Natural killer cell (primary cell): ENCODE measurements at places on chromosomes 4 and X.

DNA sequence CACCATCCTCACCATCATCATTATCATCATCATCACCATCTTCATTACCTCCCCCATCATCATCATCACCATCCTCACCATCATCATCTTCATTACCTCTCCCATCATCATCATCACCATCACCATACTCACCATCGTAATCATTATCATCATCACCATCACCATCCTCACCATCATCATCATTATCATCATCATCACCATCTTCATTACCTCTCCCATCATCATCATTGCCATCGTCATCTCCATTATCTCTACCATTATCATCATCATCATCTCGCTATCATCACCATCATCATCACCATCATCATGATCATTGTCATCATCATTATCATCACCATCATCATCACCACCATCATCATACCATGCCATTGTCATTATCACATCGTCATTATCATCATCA lies 362.9 kb downstream of the DHRSX start:
- no peak for DNase-seq

DNA sequence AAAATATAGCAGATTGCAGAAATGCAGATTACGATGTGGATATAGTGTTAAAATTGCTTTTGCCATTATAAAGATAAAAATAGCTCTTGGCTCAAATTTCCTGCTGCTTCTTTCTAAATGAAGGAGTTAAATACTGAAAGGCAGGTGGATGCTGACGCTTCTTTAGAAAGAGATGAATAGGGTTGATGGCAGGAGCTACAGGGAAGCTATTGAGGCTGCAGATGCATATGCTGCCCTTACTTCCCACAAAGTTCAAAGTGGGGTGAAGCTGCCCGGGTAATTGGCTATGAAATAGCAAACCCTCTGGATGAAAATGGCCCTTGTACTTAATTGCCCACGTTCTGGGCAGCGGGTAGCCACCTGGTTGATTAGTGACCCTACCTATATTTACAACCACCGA lies 379.5 kb downstream of the ZIC3 start:
- DNase-seq, result no peak

GRCh38 chrX:38183596-38183995 lies 37.1 kb downstream of the SRPX start:
- DNase-seq, result no peak

DNA sequence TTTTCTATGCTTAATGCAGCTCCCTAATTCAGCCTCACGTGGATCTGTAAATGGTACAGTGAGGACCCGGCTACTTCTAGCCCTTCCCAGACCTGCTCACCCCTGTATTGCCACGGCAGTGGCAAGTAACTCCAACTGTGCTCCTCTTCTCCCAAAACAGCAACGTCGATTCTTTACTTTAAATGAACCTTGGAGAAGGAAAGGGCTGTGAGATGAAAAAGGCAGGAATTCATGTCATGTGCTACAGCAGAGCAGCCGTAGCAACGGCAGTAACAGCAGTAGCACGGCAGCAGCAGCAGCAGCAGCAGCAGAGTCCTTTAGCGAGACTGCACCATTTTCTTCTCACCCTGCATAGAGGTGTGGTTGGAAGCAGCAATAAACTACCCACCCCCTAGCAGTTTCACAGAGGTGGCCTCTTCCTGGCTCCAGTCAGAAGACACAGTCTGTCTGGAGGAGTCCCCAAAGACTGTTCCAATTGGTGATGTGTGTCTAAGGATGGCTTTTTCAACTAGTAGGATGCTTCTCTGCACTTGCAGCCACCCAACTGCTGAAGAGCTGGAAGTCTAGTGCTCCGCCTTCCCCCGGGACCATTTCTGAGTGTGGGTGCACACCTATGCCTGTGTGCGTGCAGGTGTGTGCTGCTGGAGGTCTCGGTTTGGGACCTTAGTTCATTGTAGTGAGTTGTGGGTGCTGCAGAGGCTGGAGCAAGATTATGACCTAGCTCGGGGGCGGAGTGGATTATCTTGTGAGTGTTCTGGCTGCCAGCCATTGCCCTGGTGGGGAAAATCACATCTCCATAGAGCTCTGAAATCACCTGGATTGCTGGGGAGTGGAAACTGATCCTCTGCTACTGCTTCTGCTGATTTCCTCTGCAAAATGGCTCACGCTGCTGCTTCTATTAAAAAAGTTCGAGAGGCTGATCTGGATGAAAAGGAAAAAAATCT lies 67.2 kb downstream of the ANK2 start:
- DNase-seq, result no peak

DNA sequence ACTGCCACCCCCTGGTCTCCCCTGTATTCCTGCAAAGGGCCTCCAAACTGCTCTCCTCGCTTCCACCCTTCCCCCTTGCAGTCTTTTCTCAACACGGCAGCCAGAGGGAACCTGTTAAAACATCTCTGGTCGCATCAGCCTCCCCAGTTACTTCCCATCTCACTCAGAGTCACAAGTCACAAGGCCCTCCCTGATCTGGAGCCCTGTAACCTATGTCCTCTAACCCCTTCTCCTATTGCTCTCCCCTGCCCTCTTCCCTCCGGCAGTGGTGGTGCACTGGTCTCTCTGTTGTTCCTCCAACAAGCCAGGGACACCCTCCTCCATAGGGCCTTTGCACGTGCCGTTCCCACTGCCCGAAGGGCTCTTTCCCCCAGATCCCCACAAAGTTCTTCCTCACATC lies 73.2 kb downstream of the SH3KBP1 start:
- no peak for DNase-seq

DNA sequence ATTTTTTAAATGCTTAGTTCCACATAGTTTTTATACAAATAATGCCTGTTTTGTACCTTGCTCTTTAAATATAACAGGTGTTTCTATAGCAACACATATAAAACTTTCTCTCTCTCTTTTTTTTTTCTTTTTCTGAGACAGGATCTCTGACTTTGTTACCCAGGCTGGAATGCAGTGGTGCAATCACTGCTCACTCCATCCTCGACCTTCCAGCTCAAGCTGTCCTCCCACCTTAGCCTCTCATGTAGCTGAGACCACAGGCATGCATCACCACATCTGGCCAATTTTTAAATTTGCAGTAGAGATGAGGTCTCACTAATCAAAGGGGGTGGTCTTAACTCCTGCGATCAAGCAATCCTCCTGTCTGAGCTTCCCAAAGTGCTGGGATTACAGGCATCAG lies 18.3 kb upstream of the SULT1E1 start:
- no peak for DNase-seq

DNA sequence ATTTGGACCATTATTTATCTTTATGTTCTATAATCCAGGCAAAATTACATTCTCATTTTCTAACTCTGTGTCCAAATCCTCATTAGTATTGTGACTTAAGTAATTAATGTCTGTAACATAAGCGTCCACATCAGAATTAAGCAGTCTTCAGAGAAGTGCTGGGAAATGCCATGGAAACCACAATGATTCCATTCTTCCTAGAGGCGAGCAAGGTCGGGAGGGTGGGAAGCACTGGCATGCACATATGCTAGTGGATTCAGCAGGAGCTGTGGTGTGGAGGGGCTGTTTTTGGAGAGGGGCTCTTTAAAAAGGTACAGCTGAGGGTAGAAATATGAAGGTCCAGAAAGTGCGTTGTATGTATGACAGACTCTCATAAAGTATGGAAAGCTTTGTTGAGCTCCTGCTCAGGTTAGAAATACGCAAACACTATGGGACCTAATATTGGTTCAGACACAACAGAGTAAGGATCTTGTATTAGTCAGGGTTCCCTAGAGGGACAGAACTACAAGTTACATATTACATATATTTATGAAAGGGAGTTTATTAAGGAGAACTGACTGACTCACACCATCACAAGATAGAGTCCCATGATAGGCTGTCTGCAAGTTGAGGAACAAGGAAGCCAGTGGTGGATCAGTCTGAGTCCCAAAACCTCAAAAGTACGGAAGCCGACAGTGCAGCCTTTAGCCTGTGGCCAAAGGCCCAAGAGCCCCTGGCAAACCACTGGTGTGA lies 61.5 kb downstream of the GLRA2 start:
- DNase-seq, result no peak

DNA sequence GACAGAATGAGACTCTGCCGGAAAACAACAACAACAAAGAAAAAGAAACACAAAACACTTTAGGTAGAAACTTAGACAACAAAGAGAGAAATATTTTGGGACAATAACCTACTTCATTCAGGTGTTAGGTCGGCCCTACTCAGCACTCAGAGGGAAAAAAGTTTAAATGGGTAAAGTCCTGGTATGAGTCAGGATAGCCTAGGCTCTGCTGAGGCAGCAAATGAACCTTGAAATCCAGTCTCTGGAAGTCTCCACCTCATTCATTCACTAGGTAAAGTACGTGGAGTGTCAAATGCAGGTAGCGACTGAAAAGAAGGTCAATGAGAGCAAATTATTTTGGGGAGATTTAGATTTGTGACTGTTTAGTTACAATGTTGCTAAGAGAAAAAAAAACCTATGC lies 127.4 kb downstream of the FHDC1 start:
- DNase-seq, result no peak

DNA sequence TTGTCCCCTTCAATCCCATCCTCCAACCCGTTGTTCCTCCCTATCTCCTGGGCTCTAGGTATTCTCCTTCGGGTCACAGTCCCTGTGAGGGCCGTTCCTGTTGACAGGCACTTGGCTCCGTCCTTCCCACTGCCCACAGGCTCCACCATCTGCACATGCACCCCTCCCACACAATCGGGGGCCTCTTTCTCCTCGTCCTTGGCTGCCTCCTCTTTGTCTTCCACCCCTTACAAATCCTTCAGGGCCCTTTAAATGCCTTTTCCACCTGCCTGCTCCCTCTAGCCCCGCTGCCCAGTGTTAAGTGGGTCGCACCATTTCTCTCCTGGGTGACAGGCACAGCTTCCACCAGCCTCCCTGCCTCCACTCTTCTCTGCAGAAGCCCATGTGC lies 2.7 kb upstream of the AVPR2 start:
- no peak for DNase-seq

GRCh38 chr4:55753856-55754255 lies 65.7 kb upstream of the EXOC1L start:
- no peak for DNase-seq

GRCh38 chr4:107292979-107293378 lies 256.9 kb upstream of the DKK2 start:
- no peak for DNase-seq

GRCh38 chr4:155544547-155544946 lies 122.1 kb upstream of the GUCY1A1 start:
- DNase-seq, result no peak

GRCh38 chrX:133923113-133923512 lies 62.3 kb downstream of the GPC3 start:
- no peak for DNase-seq

GRCh38 chr4:2795300-2795892 lies 2.5 kb downstream of the SH3BP2 start:
- DNase-seq, result peak; percentile 4

- DNase-seq, result no peak
Observed at GRCh38 chr4:23747281-23747735, 142.5 kb downstream of the PPARGC1A start.

GRCh38 chr4:74335341-74336021 lies 27.2 kb downstream of the EPGN start:
- no peak for DNase-seq

- DNase-seq, result no peak
Observed at GRCh38 chrX:143500751-143501150, 16.5 kb downstream of the SPANXN3 start.

GRCh38 chr4:98939892-98940298 lies 11.0 kb upstream of the EIF4E start:
- DNase-seq, result peak; percentile 55

- DNase-seq, result no peak
Observed at GRCh38 chr4:132642016-132642817, 506.9 kb upstream of the PCDH10 start.

DNA sequence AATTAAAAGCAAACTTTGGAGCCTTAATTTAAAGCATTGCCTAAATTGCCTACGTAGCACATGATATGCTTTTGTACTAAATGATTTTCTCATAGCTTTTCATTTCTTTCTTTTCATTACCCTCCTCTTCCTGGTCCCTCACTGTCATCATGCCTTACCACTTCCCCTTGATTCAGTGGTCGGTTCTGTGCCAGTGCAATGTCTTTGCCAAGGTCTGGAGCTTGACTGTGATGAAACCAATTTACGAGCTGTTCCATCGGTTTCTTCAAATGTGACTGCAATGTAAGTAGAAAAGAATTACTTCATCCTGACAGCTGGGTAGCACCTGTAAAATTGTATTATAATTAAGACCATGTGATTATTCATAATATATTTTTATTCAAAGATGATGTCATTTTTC lies 72.5 kb downstream of the C4orf46 start:
- no peak for DNase-seq

- peak; percentile 69 for DNase-seq
Observed at GRCh38 chrX:49878834-49879655, at the start of gene USP27X. TSS of gene USP27X (plus strand) at chrX:49879484. CDS start at chrX:49880308, 824 bp downstream.

- no peak for DNase-seq
Observed at GRCh38 chr4:126221717-126222340, 907.1 kb downstream of the FAT4 start.

GRCh38 chr4:25059791-25060190 lies 29.0 kb upstream of the LGI2 start:
- DNase-seq, result no peak

DNA sequence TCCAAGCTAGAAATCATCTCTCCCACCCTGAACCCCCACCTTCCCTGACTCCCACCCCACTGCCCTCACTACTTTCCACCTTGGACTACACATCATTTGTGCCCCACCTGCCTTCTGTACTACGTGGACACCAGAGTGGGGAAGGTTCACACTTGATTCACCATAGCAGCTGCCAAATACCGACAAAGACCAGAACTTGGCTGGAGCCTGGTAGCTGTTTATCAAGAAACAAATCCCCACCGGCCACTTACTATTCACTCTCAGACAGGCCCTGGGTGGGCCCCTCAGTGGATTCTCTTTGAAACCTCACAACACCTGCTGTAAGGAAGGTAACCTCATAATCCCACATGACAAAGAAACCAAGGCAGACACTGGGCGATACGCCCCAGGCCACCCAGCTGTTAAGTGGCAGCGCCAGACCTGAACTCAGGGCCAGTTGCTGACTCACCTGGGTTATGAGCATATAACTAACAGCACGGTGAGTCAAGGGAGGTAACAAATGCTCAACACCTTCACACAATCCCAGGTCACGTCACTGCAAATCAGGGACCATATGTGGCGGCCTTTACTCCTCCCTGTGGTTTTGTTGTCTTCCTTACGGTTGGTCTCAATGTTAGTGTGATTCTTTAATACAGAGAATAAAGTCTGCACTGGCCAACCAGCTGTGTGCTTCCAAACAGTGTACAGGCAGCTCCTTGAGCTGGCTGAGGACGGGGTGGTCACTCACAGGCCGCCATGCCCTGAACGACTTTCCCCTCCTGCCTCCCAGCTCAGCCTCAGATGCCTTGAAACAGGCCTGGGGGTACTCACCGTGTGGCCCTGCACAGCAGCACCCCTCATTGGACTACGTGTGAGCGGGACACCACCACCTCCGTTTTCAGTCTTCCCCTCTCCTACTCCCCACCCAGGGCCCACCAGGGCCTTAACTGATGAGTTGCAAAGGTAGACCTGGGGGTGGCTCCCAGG lies 7.5 kb downstream of the WDR1 start:
- no peak for DNase-seq

DNA sequence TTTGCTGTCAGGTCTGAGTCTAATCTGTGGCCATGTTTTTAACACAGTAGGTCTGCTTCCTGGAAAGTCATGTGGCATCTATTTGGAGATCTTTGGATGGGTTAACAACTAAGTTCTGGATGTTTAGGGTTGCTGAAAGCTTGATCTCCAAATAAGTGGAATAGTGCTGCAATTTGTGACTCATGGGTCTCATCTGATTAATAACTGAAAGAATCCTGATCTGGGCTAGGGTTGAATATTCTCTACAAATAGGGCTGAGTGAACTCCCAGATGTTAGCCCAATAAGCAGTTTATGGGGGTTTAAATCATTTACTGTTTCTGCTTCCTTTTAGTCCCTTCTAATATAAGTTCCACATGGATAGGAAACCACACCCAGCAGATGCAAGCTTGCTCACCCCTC lies 23.1 kb downstream of the CT47C1 start:
- no peak for DNase-seq
